ENCODE measurements at places on chromosomes 6 and 20.

DNA sequence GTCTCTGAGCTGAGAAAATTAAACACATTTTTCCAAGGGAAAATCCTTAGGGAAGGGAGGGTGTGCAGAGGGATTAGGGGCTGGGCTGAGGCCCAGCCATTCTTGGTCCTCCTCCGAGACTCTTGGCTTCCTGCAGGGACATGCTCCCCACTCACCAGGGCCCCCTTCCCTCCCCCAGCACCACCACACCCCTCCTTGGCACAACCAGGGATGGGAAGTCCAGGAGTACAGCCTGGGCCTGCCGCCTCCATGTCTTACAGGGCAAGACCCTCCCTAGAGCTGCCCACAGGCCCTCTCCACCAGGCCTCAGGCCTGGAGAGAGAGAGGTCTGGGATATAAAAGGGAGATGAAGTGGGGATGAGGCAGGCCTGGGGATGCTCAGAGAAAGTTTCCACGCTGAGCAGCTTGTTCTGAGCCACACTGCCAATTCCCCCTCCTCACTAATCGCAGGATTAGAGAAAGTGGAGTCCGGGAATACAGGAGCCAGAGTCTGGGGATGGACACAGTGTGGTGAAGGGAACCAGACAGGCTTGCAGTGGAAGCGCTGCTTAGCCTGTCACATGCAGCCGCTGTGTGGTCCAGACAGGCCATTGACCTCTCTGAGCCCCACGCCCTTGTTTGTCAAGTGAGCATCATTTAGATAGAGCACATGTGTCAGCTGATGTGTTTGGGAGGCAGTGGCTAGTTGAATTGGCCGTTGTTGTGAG, 105.5 kb downstream of the MRPL14 start:
- DNase-seq = no peak

GRCh38 chr6:112221981-112222852, 32.1 kb downstream of the LAMA4 start:
- DNase-seq = peak; percentile 58

GRCh38 chr6:401239-401993, 9.9 kb downstream of the IRF4 start:
- no peak for DNase-seq

DNA sequence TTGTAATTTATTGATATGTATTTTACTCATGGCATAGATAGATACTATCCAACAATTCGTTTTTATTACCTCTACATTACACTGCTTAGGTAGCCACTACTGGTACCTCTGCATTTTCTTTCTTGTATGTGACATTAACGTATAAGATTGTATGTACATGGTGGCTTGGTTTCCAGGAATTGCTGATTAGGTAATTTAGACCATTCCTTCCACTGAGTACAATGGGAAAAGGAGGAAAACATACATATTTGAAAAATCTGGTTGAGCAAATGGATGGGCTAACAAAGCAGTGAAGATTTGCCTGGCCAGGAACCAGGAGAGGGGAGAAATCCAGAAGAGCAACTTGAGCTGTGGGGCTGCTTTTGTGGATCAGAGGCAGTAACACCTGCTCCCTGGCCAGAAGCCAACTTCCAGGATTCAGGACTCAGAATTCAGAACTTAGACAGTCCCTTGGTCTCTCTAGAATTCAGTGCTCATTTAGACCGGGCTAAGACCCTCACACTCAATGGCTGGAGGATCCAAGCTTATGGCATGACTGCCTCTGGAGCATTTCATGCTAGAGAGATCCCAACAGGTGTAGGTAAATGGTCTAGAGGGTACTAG, 17.9 kb upstream of the MICB start:
- no peak for DNase-seq

DNA sequence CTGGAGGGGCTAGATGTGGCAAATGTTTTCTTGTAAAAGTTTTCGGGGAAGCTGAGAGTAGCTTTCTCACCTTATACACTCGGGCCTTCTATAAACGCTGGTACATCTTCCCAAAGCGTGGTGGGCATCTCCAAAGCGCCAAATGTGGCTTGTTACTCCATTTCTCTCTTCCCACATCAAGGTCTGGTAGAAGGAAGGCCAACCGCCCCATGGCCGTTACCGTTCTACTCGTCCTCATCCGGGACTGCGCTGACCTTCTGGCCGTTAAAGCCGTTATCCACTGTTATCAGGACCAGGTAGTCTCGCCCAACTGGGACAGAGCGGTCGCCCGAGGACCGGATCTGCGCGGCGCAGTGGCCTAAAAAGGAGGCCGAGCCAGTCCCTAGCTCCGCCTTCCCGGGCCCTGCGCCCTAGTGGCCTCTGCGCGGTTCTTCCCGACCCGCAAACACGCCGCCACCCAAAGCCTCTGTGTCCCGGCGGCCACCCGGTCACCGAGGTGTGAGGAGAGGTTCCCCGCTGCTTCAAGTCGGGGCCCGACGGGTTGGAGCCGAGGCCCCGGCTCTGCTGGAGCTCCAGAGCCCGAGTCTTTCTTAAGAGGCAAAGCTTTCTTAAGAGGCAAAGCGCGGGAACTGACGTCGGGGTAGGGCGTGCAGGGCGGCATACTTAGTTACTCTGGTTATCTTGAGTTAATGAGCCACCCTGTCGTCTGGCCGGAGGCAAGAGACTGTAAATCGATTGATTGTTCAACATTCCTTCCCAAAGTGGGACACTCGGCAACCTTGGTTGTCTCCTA, 90.5 kb downstream of the GPX5 start:
- no peak for DNase-seq
